ENCODE measurements at places on chromosomes 3 and 15. TPM values are rescaled to one million over a fixed set of nuclear protein-coding genes. Genes with fewer than 3 reads are reported as not detected.

Gene RASGRP1
- 3.0 TPM for polyA plus RNA-seq

DNA sequence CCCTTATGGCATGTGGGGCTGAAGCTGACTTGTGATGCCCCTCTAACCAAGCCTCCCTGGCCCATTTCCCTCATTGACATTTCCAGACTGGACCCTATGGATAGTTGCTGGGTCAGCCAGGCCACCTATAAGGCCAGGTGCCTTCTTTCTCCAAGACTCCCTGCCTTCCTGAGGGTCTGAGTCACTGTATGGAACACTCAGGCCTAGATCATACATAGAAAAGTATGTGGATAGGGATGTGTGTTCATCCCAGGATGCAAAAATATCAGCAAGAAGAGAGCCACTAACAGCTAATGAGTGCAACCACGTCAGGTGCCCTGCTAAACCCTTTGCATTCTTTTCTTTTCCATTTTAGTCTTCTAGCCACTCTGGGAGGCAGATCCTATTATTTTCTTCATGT, 168.4 kb upstream of the WNT5A start:
- no peak for DNase-seq

DNA sequence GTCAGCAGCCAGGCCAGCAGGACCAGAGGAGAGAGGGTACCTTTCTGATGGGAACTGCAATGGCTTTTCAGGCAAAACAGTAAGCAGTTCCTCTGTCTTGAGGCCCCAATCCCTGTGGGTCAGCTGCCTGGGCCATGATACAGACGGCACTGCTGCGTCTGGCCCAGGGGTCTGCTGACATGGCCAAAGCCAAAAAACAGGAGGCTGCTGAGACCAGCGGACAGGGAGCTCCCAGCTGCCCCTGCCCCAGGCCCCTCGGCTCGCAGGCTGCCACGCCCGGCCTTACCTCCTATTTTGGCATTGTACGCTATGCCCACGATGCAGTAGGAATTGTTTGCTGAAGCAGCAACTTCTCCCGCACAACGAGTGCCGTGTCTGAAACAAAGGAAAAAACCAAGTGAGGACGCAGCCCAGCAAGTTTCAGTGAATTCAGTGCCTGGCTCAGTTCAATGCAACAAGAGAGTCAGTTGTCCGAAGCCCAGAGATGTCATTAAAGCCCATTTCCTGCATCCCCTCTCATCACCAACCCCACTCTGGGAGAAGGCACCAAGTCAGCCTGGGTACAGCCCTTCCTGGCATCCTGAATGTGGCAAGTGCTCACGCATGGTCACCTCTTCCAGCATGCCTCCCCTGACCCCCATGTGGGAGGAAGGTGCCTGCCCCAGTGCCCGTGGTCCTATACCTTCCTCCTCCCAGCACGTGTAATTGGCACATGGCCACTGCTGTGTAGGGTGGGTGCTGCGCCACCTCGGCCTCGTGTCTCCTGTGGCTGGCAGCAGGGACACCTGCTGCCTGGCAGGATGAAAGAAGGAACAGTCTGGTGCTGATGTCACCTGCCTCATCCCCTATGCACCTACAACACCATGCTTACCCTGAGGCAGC, 61.7 kb downstream of the PCSK6 start:
- no peak for DNase-seq

Gene THPO
- polyA plus RNA-seq, result 0.19 TPM

- DNase-seq, result no peak
Measured at GRCh38 chr3:56119575-56120349, 348.5 kb downstream of the ERC2 start.

DNA sequence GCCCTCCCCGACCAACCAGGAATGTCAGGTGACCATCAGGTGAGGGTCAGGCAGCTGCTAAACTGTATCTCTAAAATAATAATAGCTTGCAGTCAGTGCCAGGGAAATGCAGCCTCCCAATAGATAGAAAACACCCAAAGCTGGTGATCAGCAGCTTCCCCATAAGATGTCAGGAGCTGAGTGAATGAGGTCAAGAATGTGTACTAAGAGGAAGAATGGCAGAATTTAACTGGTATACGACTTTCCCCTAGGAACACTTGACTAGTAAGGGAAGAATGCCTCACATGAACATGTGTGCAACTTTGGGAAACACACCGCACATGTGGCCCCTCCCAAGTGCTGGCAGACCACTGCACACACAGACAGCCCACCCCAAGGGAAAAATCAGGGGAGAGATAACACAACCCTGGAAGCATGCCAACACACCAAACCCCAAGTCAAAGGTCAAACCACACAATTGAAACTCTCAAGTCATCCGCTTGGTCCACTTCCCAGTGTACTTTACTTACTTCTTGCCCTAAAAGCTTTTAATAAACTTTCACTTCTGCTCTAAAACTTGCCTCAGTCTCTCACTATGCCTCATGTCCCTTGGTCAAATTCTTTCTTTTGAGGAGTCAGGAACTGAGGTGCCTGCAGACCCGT, 806.5 kb downstream of the OTOL1 start:
- no peak for DNase-seq
